ENCODE measurements at places on chromosomes 3 and 15.

DNA sequence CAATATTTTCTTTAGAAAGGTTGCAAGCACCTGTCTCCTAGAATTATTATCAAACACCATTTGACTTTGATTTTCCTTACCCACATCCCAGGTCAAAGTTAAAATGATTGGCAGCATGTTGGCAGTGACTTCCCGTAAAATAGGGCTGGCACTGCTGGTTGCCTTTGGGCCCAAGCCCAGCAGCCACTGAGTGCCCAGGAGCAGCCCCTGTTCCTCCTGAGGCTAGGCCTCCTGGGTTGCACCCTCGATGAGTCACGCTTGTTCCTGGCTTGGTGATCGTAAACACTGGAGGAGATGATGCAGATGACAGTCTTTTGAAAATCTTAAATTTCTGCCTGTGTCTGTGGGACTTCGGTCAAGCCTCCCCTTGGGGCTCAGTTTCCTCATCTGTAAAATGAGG is 290.0 kb downstream of the TLE3 start:
- DNase-seq, result no peak

- DNase-seq, result no peak
These were observed 224.4 kb upstream of the LYSMD4 start for GRCh38 chr15:99957642-99958013.

- no peak for DNase-seq
These were observed 2.5 kb downstream of the PRTG start for GRCh38 chr15:55740359-55740878.

DNA sequence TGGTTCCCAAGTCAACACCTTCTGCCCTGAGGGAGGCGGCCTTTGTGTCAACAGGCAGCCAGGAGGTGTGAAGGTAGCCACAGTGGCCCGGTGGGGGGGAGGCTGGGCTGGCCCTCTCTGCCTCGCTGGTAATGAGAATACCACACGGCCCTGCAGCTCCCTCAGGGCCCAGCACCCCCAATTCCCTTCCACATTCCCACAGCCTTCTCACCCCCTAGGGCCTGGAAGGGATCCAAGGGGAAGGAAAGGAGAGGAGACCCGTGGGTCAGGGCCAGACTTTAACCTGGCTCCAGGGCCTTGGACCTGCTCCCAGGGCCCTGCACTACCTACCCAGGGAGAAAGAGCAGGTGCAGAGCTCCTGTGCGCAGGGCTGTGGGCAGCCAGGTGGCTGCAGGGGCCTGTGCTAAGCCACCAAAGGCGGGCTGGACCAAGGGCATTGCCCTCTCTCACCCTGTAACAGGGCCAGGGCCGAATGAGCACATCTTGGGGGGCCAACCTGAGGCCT is 8.7 kb upstream of the MESP2 start:
- DNase-seq, result no peak

DNA sequence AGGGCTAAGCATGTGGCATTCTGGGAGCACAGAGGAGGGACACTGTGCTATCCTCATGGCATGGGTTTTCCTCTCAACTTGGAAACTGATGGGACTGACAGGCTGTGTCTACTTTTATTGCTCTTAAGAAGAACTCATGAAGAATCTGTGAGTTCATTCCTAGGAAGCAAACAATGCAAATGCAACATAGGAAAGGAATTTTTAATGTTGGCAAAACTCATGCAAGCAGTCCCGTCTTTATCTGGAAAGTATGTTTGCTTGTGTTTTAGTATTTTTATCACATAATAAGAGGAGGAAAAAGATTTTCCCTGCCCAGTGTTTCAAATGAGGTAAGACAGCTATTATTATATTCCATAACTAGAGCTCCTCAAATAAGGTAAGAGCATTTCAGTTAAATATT is 89.7 kb downstream of the TRIM42 start:
- DNase-seq, result no peak

GRCh38 chr3:25872200-25872877 is 82.4 kb downstream of the OXSM start:
- DNase-seq, result no peak

DNA sequence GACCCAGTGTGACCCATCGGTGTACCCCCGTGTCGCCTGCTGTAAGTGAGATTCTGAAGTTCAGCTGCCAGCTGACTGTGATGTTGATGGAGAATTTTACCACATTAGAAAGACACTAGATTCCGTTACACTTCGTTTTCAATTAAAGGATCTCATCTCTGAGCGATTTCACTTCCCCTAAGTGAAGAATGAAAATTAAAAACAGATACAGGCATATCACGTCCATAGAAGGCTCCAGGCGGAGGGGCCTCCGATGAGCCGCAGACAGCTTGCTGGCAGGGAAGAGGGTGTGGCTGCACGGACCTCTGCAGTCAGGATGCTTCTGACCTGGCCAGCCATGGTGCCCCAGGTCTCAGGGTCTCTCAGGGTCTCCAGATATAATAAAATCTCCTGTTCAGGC is 6.6 kb upstream of the CPN2 start:
- no peak for DNase-seq

GRCh38 chr3:44104668-44105321 is 136.9 kb upstream of the TOPAZ1 start:
- no peak for DNase-seq

- DNase-seq, result no peak
These were observed 68.4 kb upstream of the MFGE8 start for GRCh38 chr15:88981244-88982215.

DNA sequence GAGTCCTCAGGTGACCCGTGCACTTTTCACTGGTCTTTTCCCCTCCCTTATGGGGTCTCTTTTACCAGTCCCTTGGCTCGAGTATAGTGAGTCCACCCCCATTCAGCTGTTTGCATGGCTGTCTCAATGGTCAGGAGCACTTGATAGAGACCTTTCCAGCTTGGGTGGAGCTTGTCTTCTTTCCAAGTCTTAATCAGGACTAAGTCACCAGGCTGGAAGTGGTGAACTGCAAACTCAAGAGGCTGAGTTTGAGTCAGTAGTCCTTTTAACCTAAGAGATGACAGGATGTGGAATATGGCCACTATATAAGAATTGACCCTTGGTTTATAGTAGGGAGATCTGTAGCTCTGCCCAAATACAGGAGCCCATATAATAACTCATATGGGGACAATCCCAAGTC is 279.7 kb downstream of the PYDC2 start:
- DNase-seq, result no peak

GRCh38 chr3:178275793-178276192 is 260.4 kb upstream of the KCNMB2 start:
- no peak for DNase-seq

DNA sequence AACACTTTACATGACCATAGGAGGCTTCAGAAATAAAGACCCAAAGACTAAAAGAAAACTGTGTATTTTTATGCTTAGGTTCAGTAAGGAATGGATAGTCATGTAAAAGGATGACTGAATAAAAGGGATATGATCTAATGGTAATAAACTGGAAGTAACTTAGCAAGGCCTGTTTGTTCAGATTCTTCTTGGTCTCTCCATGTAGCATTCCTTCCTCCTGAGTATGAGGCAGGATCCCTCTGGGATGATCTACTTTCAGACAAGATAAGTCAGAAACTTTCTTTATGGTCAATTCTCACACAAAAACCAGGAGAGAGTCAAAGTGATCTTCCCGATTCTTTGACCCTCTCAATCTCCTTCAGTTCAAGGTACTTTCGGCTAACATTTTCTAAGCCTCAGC is 340.8 kb upstream of the DCBLD2 start:
- DNase-seq, result no peak

GRCh38 chr3:132659365-132660051 is at the start of gene ACAD11:
TSS of gene ACAD11 (minus strand) at chr3:132659809. CDS start at chr3:132659751, 58 bp downstream.
- peak; percentile 33 for DNase-seq

GRCh38 chr3:24965706-24966385 is 462.2 kb upstream of the RARB start:
- DNase-seq, result no peak

DNA sequence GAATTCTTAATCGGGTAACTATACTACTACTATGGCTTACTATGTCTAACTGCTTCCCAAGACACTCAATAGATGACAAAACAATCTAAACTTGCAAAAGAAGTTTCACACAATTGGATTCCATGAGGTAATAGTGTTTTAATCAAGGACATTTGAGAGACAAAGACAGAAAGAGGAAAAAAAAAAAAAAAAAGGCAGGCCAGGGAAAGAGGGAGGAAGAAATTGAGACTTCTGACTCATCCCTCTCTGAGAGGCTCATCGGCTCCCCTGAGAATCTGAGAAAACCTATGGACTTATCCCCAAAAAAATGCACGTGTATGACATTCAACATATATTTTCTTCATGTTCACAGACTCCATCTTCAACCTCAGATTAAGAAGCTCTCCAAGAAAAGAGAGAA is 61.0 kb downstream of the SCAPER start:
- DNase-seq, result no peak

- no peak for DNase-seq
These were observed 13.2 kb downstream of the ABCC5 start for GRCh38 chr3:184004476-184004875.

DNA sequence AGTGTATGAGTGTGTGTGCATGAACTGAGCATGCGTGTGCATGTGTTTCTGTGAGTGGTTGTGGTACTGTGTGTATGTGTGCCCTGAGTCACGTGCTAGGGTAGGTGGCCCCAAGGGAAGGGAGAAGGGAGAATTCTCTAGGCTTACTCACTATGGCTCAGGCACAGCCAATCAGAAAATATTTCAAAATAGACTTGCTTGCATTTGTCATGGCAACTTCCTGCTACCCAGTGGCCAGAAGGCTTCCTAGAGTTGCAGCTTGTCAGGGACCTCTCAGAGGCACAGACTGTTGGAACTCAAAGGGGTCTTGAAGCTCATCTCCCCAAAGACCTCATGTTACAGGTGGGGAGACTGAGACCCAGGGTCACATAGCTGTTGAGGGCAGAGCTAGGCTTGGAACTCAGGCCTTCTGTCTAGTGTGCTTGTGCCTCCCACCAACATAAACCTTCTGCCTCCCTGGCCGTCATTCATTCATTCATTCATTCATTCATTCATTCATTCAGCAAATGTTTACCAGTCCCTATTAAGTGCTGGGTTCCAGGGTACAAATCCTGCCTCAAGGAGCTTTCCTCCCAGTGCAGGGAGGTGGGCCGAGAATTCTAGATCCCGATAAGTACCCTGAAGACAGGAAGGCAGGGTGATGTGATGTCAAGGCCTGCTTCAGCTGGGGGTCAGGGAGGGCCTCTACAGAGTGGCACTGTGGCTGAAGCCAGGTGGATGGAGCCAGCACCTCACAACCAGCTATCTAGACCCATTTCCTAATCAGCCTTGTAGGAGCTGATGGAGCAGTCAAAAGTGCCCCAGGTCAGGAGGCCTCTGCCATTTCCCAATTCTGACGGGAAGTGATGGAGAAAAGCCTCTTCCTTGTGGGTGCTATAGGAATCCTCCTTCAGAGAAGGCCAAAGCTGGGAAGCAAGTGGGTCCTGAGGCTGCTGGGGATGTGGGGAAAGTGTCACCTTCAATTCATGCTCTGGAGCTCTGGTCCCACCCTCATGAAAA is 10.9 kb upstream of the RFT1 start:
- DNase-seq, result no peak

DNA sequence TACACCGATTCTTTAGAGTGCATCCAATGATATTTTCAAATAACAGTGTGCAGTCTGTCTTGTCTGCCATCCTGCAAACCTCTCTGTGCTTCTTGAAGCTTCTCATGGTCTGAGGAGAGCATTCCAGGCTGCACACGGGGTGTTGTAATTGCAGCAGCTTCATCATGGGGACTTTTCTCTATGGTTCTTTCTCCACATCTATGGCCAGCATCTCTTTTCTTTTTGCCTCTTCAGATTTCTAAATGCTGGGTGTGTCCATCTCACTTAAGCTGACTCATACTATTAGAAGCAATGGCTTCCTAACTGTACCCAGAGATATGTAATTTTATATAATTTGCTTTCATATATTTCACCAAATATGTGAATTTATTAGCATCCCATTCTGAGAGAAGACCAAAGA is 63.8 kb upstream of the EPHB3 start:
- no peak for DNase-seq

DNA sequence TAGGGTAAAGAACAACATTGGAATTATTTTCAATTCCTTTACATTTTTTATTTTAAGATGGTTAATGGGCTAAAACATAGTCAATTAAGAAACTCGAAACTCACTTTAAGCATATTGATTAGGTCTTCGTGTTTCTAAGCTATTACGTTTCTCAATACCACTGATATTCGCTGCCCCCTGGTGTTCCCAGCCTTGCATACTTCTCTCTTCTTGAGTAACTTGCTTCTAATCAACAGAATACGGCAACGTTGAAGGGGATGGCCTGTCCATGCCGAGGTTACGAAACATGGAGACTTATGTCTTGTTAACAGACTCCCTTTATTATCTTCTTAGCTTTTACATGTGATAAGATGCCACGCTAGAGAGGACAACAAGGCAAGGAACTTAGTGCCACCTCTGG is 43.6 kb downstream of the ROBO1 start:
- DNase-seq, result peak; percentile 9

- no peak for DNase-seq
These were observed 55.5 kb upstream of the TOPAZ1 start for GRCh38 chr3:44186111-44186672.

DNA sequence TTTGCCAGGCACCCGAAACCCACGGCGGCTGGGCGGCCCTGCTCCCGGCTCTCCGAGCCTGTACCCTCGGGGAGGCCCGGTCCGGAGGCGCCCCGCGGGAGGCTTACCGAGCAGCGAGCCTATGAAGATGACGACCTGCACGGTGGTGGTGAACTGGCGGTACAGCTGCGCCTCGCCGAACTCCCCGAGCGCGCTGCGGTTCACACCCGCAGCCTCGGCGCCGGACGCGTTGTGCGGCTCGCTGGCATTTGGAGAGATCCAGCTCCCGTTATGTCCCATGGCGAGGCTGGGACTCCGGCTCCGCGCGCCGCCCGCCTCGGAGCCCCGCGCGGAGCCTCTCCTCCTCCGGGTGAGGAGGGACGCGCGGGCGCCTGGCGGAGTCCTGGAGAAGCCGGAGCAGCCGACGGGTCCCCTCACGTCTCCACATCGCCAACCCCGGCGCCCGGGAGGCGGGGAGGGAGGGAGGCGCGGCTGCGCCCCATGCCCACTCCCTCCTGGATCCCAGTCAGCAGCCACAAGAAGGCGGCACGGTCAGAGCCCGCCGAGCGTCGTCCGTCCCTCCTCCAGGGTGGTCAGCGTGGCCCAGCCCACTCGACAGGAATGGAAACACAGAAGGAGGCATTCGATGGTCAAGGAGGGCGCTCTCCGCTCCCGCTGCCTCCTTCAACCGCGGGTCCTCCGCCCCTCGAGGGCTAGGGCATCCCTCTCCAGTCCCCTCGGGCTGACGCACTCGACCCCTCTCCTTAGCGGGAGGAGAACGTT is at the start of gene GPR176:
Gene GPR176, minus strand, starts transcription at position 519 of the 762 bp plus-strand sequence. Its CDS starts 240 bp downstream, at position 279.
- no peak for DNase-seq

- DNase-seq, result peak; percentile 8
These were observed at the start of gene TEX55 for GRCh38 chr3:119145500-119146167. TSS of gene TEX55 (plus strand) at chr3:119146165. CDS start at chr3:119146190, 25 bp downstream.

GRCh38 chr15:67225336-67225735 is 29.1 kb downstream of the AAGAB start:
- DNase-seq, result no peak

- DNase-seq, result no peak
These were observed 963.2 kb downstream of the ROBO2 start for GRCh38 chr3:78003090-78003489.

GRCh38 chr15:39181056-39181747 is 399.7 kb upstream of the THBS1 start:
- DNase-seq, result no peak

GRCh38 chr15:69232765-69233164 is 65.9 kb upstream of the PAQR5 start:
- DNase-seq, result no peak
